Ovary (tissue), 10 donors: ENCODE measurements at places on chromosomes 12 and 14.

- H3K4me1 ChIP-seq: peaks cover 7% of the 10 kb centered on the region
- no peak overlapping the region for H3K27ac ChIP-seq
- H3K36me3 ChIP-seq: no peaks in the 10 kb centered on the region
Measured at GRCh38 chr12:79883216-79883615, 51.7 kb downstream of the PPP1R12A start.

DNA sequence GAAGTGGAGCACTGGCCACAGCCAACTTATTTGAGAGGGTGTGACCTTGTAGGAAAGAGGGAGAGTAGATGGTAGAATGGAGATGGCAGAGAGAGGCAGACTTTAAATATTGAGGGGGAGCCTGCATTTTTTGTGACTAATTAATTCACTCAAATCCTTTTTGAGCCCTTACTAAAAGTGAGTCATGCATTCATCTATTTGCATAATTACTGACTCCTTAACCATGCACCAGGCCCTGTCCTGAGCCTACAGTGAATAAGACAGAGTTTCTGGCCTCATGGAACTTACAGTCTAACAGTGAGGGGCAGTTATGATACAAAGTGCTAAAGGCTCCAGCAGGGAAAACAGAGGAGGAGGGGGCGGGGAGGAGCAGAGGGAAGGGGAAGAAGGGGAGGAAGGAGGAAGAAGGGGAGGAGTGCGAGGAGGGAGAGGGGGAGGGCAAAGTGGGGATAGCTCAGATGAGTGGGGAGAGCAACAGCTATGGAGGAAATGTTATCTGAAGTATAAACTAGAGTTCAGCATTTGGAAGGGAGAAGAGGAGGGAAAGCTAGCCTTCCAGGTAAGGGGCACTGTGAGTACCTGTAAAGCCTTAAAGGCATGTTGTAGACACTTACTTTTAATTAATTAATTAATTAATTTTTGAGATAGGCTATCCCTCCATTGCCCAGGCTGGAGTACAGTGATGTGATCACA lies 7.5 kb upstream of the CTDSP2 start:
- H3K27me3 ChIP-seq: no peaks in the 10 kb centered on the region
- H3K27ac ChIP-seq: no peak overlapping the region
- no peak for DNase-seq
- H3K36me3 ChIP-seq: no peaks in the 10 kb centered on the region

DNA sequence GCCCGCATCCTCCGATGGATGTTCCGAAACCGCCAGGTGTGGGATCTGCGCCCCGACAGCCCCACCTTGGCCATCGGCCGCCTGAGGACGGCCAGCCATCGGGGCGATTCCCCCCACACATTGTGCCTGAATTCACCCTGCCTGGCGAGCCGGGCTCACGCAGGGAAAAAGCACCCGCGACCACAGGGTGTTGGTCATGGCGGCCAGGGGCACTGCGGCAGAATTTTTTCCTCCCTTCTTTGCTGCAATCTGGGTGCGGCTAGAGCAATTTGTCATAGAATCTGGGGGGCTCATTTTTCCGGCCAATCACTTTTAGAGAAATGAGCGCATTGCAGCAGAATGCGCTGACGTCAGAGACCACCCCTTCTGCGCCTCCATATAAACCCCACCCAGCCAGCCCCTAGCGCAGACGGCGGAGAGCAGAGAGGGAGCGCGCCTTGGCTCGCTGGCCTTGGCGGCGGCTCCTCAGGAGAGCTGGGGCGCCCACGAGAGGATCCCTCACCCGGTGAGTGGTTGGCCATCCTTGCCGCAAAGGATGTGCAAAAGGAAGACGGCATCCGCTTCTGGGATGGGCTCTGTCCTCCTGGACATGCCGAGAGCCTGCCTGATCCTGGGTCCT lies at the start of gene MEG3:
TSS of gene MEG3 (plus strand) at position 406 of the 619 bp plus-strand sequence.
- DNase-seq: peak; percentile 88
- peaks cover 2% of the 10 kb centered on the region for H3K4me1 ChIP-seq
- H3K36me3 ChIP-seq: no peaks in the 10 kb centered on the region

DNA sequence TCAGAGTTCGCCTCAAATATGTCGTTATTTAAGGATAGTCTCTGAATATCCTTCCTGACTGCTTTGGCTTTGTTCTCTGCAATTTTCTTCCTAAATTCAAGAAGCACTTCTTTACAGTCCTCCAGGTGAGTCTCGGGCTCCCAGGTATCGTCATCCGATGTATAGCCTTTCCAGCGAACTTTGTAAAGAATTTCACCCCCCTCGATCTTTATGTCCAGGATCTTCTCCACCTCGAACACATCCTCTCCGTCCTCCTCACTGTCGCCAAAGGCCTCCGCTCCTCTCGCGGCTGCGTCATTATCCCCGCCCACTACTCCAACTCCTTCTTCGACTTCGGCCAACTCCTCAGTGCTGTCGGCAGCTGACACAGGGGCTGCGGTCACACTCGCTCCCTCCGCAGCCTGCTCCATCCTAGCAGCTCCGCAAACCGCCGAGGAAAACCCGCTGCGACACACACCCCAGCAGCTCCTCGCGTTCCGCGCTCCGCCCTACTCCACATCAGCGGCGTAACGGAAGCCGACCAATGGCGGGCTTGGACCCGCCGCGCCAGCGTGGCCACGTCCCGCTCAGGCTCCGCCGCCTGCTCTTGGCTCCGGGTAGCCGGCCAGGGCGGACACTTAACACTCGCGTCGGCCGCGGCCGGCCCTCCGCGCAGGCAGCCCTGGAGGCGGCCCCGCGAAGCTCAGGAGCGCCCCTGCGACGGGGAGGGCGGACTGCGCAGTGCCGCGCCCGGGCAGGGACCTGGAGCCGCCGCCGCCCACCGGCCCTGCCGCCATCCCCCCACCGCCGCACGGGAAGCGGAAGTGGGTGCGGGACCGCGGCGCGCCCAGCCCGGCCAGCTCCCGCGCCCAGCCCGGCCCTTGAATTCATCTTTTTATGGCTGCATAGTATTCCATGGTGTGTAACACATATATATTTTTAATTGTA lies 4.1 kb downstream of the CD163L1 start:
- H3K4me3 ChIP-seq: no peak overlapping the region
- DNase-seq: no peak
- no peak overlapping the region for H3K27ac ChIP-seq
- no peaks in the 10 kb centered on the region for H3K36me3 ChIP-seq
- no peaks in the 10 kb centered on the region for H3K27me3 ChIP-seq

GRCh38 chr14:57831981-57832380 lies 33.9 kb downstream of the SLC35F4 start:
- no peak for DNase-seq
- H3K4me1 ChIP-seq: no peaks in the 10 kb centered on the region
- H3K27ac ChIP-seq: no peak overlapping the region

GRCh38 chr14:104472073-104472472 lies 107.5 kb upstream of the C14orf180 start:
- DNase-seq: no peak
- H3K27me3 ChIP-seq: no peaks in the 10 kb centered on the region
- no peak overlapping the region for H3K4me3 ChIP-seq
- no peaks in the 10 kb centered on the region for H3K4me1 ChIP-seq
- H3K36me3 ChIP-seq: no peaks in the 10 kb centered on the region
- no peak overlapping the region for H3K27ac ChIP-seq

DNA sequence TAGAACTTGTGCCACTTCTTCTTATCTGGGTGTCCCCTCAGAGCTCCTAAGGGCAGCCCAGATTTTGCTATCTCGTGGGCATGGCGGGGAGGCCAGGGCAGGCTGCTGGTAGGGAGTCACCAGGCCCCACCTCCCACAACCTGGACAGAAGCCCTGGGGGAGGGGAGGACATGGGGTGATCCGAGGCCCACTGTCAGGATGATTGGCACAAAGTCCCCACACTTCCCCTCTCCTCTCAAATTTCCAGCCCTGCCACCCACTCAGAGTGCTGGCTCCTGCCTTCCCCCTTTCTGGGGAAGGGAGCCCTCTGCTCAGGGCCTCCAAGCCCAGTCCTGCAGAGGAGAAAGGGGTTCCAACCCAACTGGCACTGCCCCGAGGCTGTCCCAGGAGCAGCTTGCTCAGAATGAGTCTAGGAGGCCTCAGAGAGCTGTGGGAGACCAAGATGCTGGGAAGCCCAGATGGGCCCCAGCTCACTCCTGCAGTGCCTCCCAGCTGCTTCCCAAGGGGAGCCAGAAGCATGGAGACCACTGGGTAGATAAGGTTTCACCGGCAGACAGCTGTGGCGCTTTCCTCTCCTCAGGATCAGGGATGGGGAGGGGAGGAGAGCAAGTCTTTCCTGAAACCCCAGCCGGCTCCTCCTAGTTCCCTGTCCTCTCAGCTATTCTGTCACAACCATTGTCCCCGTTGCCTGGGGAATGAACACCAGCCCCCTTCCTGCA lies 82.8 kb downstream of the B4GALNT3 start:
- H3K36me3 ChIP-seq: no peaks in the 10 kb centered on the region
- H3K27ac ChIP-seq: no peak overlapping the region
- no peaks in the 10 kb centered on the region for H3K27me3 ChIP-seq
- no peak for DNase-seq
- peaks cover 6% of the 10 kb centered on the region for H3K4me1 ChIP-seq

GRCh38 chr14:103361867-103362266 lies 23.3 kb upstream of the MARK3 start:
- no peaks in the 10 kb centered on the region for H3K4me1 ChIP-seq
- H3K4me3 ChIP-seq: no peak overlapping the region
- H3K27ac ChIP-seq: no peak overlapping the region
- no peaks in the 10 kb centered on the region for H3K36me3 ChIP-seq

GRCh38 chr14:62179367-62180018 lies 417.3 kb downstream of the SNAPC1 start:
- no peak overlapping the region for H3K4me3 ChIP-seq
- H3K4me1 ChIP-seq: no peaks in the 10 kb centered on the region
- H3K27me3 ChIP-seq: no peaks in the 10 kb centered on the region
- H3K27ac ChIP-seq: no peak overlapping the region
- H3K36me3 ChIP-seq: no peaks in the 10 kb centered on the region

DNA sequence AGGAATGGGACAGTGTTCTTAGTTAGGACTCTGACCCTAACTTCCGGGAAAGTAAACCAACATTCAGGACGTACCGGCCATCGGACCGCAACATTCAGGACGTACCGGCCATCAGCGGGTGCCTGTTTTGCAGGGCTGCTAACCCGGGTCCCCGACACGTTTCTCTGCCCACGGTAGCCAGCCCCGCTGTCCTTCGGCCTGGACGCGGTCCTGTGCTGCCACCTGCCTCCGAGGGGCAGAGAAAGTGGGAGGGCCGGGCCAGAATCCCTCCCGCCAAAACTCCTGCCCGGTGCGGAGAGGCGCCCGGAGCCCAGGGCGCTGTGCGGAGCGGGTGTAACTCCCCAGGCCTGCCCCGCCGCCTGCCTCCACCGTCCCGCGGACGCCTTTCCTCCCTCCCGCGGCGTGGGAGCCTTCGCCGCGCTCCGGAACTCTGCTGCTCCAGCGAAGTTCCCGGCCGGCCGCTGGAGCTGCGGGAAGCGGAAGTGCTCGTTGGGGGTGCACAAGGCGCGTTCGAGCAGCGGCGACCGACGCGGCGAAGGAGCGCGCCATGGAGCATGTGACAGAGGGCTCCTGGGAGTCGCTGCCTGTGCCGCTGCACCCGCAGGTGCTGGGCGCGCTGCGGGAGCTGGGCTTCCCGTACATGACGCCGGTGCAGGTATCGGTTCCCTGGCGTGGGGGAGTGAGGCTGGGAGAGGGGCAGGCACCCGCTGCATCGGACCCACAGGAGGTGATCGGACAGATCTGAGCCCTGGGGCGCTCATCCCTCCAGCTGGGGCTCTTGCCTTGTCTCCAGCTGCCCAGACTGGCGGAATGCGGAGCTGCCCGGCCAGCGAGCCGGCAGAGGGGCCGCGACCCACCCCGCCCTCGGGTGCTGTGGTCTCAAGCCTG lies at the start of gene DDX55:
TSS of gene DDX55 (plus strand) at position 498 of the 888 bp plus-strand sequence. CDS start at position 548, 50 bp downstream.
- H3K4me1 ChIP-seq: peaks cover 3% of the 10 kb centered on the region
- DNase-seq: peak; percentile 76
- no peaks in the 10 kb centered on the region for H3K36me3 ChIP-seq

DNA sequence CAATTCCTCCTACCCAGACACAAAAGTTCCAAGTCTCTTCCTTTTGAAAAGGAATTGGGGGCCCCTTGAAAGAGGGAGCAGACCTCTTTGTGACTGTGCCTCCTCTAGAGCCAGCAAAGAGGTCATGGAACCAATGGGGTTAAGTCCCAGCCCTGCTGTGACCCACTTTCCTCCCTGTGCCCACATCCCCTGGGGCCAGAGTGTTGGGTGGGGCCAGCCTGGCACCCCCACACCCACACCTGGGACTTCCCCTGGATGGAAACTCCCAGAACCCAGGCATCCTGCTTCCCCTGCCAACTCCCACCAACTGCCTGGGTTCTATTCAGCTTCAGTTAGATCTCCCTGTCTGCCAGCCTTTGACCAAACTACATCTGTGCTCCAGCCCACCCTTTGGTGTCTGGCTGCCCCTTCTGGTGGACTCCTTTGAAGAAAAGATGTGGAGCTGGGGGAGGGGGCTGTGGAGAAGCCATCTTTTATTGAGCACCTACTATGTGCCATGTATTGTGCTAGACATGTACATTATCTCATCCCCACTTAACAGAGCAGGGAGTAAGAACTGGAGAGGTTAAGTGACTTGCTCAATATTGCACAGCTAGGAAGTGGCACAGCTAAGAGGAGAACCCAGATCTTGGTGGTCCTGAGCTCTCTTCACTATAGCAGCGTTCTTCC lies 4.6 kb upstream of the RARG start:
- peaks cover 15% of the 10 kb centered on the region for H3K4me1 ChIP-seq
- no peak for DNase-seq
- H3K27me3 ChIP-seq: no peaks in the 10 kb centered on the region
- no peak overlapping the region for H3K4me3 ChIP-seq

DNA sequence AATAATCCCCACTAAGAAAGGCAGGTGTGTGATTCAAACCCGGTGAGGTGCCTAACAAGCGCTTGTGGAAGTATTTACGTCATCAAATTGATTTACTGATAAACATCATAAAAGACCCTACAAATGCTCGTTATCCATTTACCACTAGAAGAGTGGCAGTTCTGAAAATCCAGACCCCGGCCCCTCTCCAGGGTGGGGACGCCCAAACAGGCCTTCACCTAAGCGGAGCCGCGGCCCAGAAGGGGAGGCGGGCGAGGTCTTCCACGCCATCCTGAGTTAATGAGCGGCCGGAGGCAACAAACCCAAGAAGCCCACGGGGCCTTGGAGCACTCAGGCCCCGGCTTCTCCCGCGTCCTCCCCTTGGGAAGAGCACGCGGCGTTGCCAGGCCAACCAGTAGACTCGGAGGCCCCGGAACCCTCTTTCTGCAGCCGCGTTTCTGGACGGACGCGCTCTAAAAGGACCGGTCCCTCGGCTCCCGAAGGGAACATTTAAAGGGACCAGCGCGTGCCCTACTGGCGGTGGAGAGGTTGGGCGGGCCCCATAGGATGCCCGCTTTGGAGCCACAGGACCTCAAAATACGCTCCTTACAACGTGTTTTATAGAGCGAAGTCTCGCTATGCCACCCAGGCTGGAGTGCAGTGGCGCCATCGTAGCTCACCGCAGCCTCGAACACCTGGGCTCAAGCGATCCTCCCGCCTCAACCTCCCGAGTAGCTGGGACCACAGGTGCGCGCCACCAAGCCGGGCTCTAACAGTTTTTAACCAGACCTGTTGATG lies 3.5 kb downstream of the PTPN21 start:
- H3K27ac ChIP-seq: peak overlapping the region; percentile 30
- H3K4me1 ChIP-seq: peaks cover 3% of the 10 kb centered on the region
- H3K27me3 ChIP-seq: no peaks in the 10 kb centered on the region
- H3K4me3 ChIP-seq: peak overlapping the region; percentile 65

GRCh38 chr12:50047693-50048250 lies 9.6 kb upstream of the ASIC1 start:
- H3K4me1 ChIP-seq: peaks cover 2% of the 10 kb centered on the region
- DNase-seq: no peak
- H3K27ac ChIP-seq: no peak overlapping the region
- H3K36me3 ChIP-seq: no peaks in the 10 kb centered on the region
- no peak overlapping the region for H3K4me3 ChIP-seq
